NCI-H82 (cell line): ENCODE measurements at places on chromosomes 3 and 15.

DNA sequence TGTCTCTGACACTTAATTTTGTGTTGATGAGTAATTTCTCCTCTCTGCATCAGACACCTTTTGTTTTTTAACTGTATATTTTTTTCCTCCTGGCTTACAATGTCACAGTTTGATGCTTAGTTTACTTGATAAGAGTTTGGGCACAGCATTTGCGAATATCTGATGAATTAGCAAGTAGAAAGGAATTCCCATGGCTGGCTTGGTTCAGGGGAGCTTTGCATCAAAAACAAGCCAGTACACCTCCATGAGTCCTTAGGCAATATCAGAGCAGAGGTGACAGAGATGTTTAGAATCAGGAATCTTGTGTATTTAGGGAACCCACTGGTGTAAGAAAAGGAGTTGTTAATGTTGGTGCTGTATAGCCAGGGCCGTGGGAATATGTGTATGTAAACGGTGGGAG, 9.3 kb downstream of the ARHGEF26 start:
- no peak for DNase-seq

GRCh38 chr3:43468133-43468532, 153.7 kb downstream of the ANO10 start:
- DNase-seq = no peak

DNA sequence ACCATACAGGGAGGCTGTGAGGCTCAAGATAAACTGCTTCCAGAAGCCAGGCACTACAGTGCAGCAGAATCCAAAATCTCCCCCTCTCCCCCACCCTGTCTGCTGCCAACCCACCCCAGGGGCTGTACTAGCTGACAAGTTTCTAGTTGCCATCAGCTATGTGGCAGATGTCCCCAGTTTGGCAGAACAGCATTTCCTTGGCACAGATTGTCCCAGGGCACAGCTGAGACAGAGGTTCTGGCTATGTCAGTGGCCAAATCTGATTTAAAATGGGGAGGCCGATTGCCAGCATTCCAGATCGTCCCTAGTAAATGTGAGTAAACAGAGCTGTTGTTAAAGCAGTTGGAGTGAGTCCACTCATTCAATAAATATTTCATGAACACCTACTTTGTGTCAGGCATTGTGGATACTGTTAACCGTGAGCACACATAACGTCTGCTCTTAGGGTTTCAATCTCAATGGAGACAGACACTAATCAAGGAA, 28.0 kb upstream of the CCDC174 start:
- DNase-seq = no peak

- DNase-seq = no peak
Measured at GRCh38 chr3:61173676-61174075, 77.6 kb downstream of the FHIT start.

- peak; percentile 29 for DNase-seq
Measured at GRCh38 chr15:66004618-66005262, 135.4 kb downstream of the RAB11A start.

GRCh38 chr3:24242012-24242698, 252.5 kb downstream of the THRB start:
- no peak for DNase-seq

- DNase-seq = peak; percentile 72
Measured at GRCh38 chr3:50503504-50504342, at the start of gene CACNA2D2. CACNA2D2 (minus strand) TSS chr3:50503634; CDS start chr3:50503423, 211 bp downstream.

GRCh38 chr15:52419494-52419893, 109.2 kb downstream of the MYO5A start:
- no peak for DNase-seq

- no peak for DNase-seq
Measured at GRCh38 chr15:98597666-98598065, 50.7 kb upstream of the IGF1R start.

DNA sequence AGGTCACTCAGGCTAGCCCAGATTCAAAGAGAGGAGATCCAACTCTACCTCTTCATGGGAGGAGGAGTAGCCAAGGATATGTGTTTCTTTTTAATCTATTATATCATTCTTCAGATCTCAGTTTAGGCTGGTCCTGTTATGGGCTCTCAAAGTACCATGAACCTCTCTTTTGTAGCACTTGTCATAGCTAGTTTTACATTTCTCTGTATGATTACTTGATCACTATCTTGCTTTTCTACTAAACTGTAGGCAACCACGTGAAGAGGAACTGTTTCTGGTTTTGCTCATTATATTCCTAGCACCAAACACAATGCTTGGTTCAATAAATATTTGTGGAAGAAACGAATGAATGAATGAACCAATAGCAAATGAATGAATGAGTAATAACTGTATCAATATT, 29.6 kb downstream of the CD86 start:
- DNase-seq = no peak

GRCh38 chr15:44219073-44219472, 24.0 kb upstream of the FRMD5 start:
- no peak for DNase-seq

- DNase-seq = no peak
Measured at GRCh38 chr3:107985496-107985895, 105.3 kb downstream of the CD47 start.

GRCh38 chr3:77146004-77146403, 106.1 kb downstream of the ROBO2 start:
- peak; percentile 25 for DNase-seq

DNA sequence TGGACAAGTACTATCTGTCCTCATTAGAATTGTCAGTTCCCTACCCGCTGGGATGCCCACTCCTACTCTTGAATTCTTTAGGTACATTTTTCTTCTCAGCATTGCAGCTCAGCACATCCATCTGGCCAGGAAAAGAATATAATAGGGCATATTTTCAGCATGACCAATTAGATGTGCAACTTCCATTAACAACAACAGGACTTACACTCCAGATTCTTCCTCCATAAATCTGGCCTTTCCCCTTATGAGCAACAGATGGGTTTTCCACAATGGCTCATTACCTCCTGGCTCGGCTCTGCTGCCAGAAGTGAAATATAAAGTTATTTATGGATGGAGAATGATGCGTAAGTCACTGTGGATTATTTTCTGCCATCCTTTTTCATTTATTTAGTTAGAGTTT, 443.8 kb upstream of the TGFBR2 start:
- no peak for DNase-seq

GRCh38 chr3:140472306-140473020, 205.4 kb upstream of the TRIM42 start:
- DNase-seq = no peak

DNA sequence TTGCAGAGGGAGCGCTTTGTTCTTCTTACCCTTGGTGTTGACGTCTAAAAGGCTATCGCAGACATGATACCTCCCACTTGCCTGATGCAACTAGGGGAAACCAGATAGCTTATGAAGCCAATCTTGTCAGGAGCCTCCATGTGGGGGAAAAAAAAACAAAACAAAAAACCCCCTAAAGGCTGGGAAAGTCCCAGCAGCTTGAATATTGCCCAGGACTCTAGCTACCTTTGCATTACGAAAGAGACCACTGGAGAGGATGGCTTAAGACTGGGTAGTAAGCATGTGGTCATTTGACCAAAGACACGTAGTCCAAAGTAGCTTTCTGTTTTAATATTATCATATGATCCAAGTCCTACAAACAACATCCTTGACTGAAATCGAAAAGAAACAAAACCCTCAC, 120.7 kb upstream of the WNT5A start:
- DNase-seq = no peak

GRCh38 chr3:85935171-85935570, 976.4 kb downstream of the CADM2 start:
- DNase-seq = no peak

DNA sequence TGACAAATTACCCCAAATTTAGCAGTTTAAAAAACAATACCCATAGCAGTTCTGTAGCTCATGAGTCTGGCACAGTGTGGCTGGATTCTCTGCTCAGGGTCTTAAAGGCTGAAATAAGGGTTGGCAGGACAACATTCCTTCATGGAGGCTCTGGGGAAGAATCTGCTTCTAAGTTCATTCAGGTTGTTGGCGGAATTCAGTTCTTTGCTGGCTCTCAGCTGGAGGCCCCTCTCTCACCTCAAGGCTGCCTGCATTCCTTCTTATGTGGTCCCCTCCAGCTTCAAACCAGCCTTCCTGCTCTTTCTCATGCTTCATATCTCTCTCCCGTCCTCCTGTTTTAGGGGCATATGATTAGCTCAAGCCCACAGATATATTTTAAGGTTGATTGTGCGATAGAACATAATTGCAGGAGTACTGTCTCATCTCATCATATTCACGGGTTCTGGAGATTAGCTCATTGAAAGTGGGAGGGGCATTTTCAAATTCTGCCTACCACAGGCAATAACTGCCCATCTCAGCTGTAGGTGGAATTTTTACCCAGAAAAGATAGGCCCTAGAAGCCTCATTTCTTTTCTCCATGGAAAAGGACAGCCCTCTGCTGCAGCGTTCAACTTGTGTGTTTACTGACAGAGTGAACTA, 5.6 kb upstream of the ZBTB47 start:
- DNase-seq = no peak

- DNase-seq = no peak
Measured at GRCh38 chr3:69082361-69082760, 2.2 kb upstream of the UBA3 start.

DNA sequence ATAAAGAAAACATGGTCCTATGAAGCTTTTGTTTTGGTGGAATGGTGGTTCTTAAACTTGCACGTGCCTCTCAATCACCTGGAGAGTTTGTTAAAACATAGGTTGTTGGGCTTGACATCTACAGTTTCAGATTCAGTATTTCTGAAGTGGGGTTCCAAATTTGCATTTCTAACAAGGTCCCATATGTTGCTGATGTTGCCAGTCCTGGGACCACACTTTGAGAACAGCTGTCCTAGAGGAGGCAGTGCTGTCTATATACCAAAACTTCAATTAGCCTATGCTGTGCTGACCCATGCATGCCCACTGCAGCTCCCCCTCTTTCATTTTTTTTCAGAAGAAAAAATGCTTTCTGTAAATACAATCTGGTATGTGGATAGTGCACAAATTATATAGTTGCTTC, 31.3 kb downstream of the ALCAM start:
- DNase-seq = no peak

DNA sequence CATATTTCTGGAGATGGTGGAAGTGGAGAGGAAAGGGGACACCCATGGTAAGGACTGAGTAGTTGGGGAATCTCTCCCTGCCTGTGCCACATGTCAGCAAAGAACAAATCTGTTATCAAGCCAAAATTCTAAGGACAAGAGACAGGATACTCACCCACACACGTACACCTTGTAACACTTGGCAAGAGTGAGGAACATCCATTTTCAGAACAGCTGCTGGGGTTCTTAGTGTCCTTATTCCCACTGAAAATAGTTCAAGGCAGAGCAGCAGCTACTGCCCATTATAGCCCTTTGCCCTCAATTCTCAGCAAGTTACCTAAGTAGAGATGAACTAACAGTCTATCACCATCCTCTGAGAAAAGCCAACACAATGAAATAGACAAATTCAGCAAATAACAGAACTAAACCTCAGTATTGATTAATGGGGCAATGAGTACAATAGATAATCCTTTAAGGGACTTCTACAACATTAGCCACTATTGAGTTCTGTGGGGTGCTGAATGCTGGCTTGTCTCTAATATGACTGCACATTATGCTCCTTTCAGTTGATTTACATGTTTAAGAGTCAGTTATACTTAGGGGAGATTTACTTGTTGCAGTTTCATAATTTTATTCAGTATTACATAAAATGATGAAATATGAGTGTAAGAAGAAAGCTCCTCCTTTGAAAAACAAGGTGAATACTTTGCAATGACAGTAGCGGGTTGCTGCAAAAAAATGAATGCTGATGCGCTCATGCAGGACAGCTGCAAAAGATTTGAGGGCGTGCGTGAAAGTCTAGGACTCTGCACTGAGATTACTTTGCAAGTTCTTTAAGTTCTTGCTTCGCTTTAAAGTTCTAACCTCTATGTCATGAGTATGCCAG, 22.4 kb downstream of the SENP5 start:
- DNase-seq = no peak

DNA sequence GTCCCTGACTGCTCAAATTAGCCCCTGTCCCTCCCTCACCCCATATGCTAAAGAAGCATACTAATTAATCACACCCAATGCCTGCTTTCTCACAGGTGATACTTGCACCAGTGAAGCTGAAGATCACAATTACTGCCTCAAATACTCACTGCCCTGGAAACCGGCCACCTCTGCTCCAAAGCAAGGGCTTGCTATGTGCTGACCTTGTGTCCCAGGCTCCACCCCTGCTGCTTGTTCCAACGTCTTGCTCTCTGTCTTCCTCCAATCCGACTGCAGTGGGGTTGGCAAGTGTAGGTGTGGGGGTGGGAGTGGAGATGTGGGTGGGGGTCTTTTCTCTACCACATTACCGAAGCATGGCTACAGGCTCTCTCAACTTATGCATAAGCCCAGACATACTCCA, 55.7 kb upstream of the PSMD6 start:
- no peak for DNase-seq

- peak; percentile 92 for DNase-seq
Measured at GRCh38 chr15:23869396-23869795, 182.3 kb upstream of the NDN start.

DNA sequence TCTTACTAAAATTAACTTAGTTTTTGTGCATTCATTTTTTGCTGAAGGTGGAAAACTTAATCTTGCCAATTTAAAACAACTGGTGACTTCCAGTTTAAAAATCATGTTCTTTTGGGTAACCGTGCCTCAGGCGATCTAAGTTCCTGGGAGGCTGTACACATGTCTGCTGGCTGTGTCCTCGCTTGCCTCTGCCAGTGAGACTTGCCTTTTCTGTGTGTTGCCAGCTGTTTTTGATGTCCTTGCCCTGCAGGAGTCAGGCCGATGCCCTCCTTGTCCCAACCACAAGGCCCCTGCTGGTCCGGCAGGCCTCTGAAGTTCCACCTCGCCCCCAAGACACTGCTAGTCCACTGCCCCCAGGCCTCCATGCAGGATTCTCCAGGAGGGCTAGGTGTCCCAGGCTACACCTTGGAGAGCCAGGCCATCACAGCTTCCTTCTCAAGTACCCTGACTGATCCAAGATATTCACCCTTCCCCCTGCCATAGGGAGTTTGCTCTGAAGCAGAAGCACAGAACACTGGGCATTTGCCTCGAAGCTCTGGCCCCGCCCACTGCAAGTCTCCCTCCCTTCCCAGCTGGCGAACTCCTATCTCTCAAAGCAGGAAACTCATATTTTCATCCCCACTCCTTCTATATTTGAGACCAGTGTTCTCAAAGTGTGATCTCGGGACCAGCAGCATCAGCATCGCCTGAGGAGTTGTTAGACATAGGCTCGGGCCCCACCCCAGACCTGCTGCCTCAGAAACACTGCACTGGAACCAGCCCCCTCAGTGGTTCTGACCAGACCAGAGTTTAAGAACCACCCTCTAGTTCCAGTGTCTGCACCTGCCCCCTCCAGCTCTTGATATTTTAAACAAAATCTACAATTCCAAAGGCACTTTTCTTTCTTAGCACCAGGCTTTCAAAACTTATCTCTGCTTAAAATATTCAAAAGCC, 185.8 kb upstream of the UBE2E1 start:
- DNase-seq = peak; percentile 3
